ENCODE measurements at places on chromosomes 1 and 21.

DNA sequence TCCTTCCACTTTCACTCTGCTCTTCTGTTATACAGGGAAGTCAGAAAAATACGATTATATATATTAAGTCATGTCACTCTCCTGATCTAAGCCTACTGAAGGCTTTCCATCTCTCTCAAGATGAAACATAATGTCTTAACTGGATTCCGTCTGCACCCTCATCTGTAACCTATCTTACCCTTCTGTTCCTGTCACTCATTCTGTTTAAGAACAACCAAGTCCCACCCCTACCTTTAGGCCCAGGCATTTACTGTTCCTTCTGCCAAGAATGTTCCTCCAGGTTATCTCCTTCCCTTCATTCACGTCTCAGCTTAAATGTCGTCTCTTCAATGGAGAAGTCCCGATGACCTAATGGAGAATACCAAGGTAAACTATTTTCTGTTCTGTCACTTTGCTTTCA, 1802.4 kb downstream of the MRPL39 start:
- DNase-seq: no peak

GRCh38 chr21:25938658-25939395, 204.1 kb downstream of the GABPA start:
- DNase-seq: no peak

GRCh38 chr1:46755121-46755520, 36.2 kb upstream of the EFCAB14 start:
- DNase-seq: no peak

DNA sequence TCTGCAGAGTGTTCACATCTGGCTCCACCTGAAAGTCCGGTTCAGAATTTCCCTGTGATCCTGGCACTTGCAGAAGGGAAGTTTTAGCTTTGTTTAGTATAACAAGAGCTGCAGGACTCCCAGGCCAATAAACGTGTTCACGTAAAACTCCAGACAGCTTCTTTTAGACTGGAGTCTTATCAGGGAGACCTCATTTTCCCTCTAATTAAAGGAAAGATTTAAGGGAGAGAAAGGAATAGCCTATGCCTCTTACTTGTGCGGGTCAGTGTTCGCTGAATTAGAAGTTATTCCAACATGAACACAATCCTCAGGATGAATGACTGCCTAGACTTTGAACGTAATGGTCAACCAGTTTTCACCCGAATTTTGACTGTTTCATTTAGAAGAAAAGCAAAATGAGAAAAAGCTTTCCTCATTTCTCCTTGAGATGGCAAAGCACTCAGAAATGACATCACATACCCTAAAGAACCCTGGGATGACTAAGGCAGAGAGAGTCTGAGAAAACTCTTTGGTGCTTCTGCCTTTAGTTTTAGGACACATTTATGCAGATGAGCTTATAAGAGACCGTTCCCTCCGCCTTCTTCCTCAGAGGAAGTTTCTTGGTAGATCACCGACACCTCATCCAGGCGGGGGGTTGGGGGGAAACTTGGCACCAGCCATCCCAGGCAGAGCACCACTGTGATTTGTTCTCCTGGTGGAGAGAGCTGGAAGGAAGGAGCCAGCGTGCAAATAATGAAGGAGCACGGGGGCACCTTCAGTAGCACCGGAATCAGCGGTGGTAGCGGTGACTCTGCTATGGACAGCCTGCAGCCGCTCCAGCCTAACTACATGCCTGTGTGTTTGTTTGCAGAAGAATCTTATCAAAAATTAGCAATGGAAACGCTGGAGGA, 202.1 kb upstream of the SGIP1 start:
- DNase-seq: peak; percentile 60

DNA sequence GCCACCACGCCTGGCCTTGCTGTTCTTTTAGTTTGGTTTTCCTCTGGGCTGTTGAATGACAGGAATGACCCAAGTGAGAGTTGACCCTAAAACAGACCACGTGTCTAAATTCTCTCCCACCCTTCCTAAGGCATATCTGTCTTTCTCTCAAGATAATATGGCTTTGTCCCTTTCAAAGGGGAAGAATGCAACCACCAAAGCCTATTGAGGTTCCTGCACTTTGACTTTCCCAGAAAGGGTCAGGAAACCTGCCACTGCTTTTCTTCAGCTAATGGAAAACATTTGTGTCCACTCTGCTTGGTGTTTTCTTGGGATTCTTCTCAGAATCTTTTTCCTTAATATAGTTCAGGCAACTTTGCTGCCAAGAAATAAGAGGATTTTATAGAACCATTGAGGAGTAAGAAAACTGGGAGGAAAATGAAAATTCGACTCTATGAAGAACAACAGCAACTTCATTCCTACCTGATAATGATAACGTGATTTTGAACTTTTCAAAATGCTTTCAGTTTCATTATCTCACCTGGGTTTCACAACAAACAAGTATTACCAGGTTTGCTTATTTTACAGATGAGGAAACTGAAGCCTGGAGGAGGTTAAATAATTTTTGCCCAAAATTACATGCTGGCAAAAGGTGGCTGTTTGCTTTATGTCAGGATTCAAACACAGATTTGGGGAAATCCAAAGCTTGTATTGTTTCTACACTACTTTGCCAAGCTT, 6.9 kb downstream of the PLPP3 start:
- DNase-seq: no peak

DNA sequence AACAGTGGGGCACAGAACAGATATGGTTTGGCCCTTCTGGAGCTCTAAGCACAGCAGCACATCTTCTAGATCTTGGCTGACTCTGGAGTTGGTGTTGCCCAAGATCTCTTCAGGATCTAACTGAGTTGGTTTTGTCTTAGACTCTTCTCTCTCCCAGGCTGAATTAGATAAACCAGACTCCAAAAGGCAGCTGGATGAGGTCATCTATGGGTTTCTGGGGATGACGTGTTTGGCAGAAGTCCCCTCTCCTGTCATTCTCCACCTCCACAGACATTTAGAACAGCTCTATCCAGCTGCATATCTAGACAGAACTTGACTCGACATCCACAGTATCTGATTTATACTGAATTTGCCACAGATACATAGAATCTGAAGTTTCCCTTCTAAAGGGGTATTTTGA, 75.3 kb downstream of the ST6GALNAC5 start:
- DNase-seq: no peak

DNA sequence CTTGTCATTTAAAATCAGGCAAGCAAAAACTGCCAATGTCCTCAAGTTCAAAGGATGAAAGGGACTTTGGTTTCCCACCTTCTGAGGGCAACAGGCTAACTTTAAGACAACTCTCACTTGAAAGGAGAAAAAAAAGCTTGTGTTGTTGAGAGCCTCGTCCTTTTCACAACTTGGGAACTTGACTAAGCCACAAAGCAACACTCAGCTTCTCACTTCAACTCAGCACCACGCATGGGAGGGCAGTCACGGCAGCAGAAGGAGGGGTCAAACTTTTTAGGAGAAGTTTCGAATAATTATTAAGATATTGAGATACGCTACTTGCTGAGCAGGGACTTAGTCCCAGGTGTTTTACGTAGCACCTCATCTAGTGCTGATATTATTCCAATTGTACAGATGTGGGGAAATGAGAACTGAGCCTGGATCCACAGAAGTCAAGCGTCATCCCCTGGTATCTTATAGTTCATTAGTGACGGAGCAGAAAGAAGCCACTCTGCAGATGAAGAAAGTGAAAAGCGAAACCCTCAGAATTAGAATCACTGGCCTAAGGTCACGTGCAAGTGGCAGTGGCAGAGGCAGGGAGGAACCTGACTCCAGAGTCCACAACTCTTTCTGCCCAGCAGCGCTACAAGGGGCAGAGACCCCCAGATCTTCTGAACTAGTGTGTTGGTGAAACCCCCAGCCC, 83.6 kb downstream of the JAK1 start:
- no peak for DNase-seq

DNA sequence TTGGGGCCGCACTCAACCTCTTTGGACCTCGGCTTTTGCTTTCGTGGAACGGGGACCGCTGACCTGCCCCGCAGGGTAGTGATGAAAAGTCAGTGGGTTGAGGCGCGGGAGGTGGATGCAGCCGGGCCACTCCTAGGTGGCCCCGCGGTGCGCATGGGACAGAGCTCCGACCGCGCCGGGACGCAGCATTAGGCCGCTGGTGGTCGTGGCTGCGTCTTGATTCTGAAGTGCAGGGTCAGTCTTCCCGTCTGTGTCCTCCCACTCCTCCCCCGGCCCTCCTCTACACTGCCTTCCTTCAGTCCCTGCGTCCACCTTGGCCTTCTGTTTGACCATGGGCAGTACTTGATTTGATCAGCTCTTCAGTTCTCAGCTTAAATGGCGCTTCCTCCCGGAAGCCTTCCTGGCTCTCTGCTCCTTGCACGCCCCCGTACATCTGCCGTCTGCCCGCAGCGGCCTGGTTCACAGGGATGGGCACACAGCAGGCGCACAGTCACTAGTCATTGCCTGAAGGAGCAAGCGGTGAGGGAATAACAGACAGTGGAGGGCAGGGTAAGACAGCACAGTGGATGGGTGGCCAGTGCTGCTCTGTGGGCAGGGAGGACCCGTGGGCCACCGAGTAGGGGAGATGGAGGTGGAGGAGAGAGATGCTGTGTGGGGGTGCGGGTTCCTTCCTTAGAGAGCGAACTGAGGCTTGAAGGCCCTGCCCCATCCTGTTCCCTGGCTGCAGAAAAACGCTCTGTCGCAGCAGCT, 633 bp downstream of the THEMIS2 start:
- peak; percentile 44 for DNase-seq

DNA sequence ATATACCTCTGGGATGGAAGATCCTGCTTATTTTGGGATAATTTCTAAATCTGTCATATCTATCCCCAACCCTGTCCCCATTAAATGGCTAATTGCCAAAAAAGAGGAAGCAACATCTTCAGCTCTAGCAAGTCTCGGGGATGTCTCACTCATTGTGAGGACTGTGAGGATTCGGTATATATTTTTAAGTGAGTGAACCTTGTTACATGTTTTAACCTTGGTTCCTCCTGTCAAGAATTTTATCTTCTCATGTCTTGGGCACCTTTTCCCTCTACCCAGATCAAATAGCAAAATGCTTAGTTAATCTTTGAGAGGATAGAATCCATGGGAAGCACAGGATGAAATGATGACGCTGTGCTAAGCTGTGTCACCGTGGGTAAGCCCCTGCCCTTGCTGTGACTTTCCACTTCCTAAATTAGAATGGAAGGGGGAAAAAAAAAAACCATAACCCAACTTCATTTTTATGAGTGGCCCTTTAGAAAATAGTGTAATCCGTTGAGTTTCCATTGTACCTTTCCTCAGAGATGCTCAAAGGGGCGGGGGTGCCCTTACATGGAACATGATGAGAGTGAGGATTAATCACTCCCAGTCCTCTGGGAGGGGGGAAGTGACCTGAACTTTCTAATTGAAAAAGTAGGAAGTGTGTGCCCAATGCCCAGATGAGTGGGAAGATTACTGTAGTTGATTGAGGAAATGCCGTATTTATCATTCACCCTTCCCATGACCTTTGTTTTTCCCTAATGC, 7.6 kb downstream of the ATP1A1 start:
- no peak for DNase-seq

DNA sequence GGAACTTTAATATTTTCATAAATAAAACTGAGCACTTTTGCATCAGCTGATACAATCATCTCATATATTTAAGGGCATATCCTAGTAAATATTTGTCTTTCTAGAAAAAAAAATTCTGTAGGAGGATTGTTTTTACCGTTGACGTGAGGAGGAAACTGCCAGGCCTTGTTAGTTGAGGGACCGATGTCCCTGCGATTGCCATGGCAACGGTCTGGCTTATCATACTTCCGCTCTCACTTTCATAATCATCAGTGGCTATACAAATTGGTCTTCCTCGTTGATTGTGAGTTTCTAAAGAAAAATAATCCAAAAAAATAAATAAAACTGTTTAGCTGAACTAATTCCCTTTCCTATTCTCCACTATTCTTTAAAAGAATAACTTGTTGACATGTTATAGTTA, 69.3 kb upstream of the ANGPTL3 start:
- peak; percentile 27 for DNase-seq

- DNase-seq: no peak
These were observed 1183.7 kb upstream of the PRMT6 start for GRCh38 chr1:105872817-105873216.

DNA sequence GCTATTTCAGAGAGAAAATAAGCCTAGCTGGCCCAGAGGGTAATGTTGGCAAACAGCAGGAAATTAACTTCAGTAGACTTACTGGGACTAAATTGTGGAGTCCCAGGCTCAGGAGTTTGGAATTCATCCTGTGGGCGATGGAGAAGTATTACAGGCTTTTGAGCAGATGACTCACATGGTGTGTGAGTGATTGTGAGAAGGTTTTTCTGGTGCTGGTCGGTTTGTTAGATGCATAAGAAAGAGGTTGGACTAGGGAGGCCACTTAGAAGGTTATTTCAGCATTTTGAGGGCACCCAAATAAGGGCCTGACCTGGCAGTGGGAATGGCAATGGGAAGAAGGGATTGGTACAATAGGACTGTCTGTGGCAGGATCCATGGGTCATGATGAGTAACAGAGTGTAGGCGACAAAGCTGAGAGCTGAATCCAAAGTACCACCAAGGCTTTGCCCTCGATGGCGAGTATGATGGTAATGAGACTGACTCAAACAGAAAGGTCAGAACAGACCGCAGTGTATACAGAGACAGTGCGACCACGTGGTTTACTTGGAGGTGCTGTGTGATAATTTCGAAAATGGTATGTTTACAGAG, 69.2 kb upstream of the KIF26B start:
- no peak for DNase-seq

- no peak for DNase-seq
These were observed 51.7 kb upstream of the DUSP10 start for GRCh38 chr1:221793439-221794078.
